T-cell (primary cell): ENCODE measurements at places on chromosomes 5 and 9.

DNA sequence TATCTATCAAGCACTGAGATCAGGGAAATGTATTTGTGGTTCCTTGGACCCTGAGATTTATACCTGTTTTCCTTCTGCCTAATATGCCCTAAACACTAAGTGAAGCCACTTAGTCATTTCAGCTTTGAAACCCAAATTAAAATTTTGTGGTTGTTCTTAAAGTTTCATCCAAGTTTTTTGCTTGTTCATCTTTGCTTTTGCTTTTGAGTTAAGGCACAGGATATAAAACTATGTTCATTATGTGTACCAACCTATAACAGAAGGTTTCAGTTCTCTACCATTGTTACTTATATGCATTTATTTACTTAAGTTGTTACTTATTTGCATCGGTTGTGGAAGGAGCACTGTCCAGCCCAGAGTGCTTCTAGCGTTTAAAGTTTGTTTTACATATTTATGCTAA is 382.3 kb downstream of the PTPRD start:
- H3K4me3 ChIP-seq: no peak overlapping the region
- H3K36me3 ChIP-seq: no peaks in the 10 kb centered on the region
- no peak for DNase-seq
- H3K4me1 ChIP-seq: no peaks in the 10 kb centered on the region

- H3K27me3 ChIP-seq: no peaks in the 10 kb centered on the region
- DNase-seq: no peak
- no peak overlapping the region for H3K27ac ChIP-seq
- no peaks in the 10 kb centered on the region for H3K4me1 ChIP-seq
These were observed 190.5 kb downstream of the ADAMTS12 start for GRCh38 chr5:33701251-33701650.

- no peaks in the 10 kb centered on the region for H3K36me3 ChIP-seq
- DNase-seq: no peak
- no peak overlapping the region for H3K27ac ChIP-seq
- no peaks in the 10 kb centered on the region for H3K27me3 ChIP-seq
These were observed 6.7 kb upstream of the FYB1 start for GRCh38 chr5:39226100-39226451.

DNA sequence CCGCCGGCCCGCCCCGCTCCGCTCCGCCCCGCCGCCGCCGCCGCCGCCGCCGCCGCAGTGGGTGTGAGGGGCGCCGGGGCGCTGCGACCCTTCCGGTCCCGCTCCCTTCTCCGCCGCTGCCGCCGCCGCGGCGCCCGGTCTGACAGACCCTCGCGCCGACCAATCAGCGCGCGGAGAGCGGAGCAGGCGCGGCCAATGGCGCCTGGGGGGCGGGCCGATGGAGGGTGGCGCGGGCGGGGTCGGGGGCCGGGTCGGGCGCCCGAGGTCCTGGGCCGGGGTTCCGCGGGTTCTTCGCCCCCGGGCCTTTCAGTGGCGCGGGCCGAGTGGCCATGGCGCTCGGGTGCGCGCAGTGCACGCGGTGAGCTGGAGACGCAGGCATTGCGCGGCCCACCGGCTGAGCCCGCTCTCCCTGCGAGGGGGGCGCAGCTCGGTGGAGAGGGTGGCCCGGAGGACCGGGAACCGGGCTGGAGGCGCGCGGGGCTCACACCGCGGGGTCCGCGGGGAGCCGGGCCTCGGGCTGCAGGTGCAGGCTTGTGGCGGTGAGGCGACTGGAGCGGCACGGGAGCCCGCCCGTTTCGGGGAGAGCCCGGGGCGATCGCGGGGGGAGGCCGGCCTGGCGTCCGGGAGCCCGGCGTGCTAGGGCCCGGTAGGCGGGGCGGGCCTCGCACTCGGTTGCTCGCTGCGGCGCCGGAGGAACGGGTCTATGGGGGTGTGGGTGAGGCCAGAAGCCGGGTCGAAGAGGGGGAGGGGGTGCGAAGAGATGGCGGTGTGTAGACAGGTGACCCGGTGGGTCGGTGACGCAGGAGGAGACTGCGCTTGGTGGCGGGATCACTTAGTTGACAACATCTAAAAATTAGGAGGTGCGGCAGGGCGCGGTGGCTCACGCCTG is at the start of gene MAPK9:
Gene MAPK9, minus strand, starts transcription at position 141 of the 889 bp plus-strand sequence. CDS start 11,522 bp downstream, outside the sequence.
- peak within 1 kb of the TSS; percentile 60 for H3K4me3 ChIP-seq
- peaks cover 46% of the 10 kb centered on the region for H3K4me1 ChIP-seq
- H3K27ac ChIP-seq: peak within 1 kb of the TSS; percentile 87
- DNase-seq: peak; percentile 88

DNA sequence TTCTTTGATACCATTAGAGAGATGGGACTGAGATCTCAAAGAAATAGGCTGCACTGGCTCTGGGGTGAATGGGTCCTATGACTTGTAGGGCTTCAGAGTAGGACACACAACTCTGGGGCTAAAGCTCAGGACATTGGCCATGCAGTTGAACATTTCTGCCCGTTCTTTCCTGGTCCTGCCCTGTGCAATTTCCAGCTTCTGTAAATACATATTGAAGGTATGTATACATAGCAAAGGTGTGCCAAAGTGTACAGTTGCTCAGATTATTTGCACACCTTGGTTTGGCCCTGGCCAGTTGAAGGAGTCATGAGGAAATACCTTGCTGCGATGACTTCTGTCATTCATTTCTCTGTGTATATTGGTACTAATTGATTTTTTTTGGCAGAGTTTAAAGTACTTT is 52.8 kb upstream of the TAF11L2 start:
- no peaks in the 10 kb centered on the region for H3K4me1 ChIP-seq
- H3K4me3 ChIP-seq: no peak overlapping the region
- no peak for DNase-seq
- H3K27me3 ChIP-seq: no peaks in the 10 kb centered on the region
- H3K27ac ChIP-seq: no peak overlapping the region
